ENCODE measurements at places on chromosomes 13 and 19. TPM values are rescaled to one million over a fixed set of nuclear protein-coding genes. Genes with fewer than 3 reads are reported as not detected.

DNA sequence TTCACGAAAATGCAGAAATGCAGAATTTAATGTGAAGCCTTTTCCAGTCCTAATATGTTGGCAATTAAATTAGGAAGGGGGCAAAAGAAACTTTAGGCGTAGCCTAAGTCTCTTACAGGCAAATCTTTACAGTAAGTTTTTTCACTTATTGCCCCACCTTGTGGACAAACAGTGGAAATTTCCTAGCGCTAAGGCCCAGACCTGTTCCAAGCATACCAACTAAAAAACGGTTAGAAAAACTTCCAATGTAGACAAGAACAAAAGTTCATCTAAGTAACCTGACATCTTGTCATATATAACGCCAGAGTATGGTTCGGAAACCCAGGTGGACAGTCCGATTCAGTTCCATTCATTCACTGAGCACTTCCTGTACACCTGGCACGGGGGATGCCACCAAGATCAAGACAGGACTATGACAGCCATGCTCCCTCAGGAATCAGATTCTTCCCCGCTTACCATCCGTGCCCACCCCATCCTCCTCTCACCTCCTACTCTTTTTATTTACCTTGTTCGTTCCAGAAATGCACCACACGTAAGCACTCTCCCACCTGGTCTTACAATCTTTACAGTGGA, 4.9 kb downstream of the ZAR1L start:
- peak; percentile 26 for DNase-seq

DNA sequence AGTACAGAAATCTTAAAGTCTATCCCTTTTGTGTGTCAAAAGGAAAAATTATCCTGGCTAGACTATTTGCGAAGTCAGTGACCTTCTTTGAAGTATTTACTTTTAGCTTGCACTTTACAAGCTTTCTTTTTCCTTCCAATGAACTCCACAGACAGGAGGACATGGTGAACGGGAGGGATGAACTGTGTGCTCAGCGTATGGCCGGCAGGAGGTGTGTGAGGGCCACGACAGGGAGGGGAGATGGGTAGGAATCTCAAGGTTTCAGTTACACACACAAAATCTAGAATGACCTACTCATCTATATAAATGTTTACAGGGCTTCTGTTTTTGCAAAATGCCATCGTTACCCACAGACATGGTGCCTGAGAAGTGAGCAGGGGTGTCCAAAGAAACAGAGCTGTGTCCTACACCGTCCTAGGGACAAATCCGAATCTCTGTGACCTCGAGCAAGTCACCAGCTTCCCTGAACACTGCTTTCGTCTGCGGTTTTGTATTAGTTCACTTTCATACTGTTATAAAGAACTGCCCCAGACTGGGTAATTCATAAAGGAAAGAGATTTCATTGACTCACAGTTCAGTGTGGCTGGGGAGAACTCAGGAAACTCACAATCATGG, 537.2 kb downstream of the LIG4 start:
- DNase-seq, result no peak

- DNase-seq, result no peak
Observed at GRCh38 chr13:84834201-84834600, 951.9 kb upstream of the SLITRK1 start.

GRCh38 chr19:1423436-1424191, 14.6 kb upstream of the RPS15 start:
- no peak for DNase-seq

Gene LYPD3
- 0.89 TPM for total RNA-seq

DNA sequence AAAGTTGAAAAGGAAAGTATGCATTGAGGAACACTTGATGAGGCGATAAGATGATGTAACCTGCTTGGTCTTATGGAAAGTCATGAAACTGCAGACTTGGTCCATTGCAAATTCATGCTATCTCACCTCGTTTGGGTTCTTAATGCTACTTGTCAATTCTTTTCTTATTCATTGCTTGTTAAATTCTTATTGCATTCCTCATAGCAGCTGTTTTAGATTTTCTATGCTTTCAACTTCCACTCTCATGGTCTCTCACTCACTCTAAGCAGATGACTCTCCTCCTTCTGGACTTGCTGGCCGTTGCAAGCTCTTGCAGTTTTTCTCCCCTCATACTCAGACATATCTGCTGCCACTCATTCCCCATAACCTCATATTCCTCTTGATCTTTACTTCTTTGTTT, 67.8 kb upstream of the CSNK1A1L start:
- no peak for DNase-seq

- no peak for DNase-seq
Observed at GRCh38 chr13:27022571-27023311, 148.9 kb downstream of the USP12 start.

Gene C2CD4C
- 6.7 TPM for total RNA-seq

GRCh38 chr13:23516190-23516589, 54.0 kb upstream of the TNFRSF19 start:
- DNase-seq, result no peak

DNA sequence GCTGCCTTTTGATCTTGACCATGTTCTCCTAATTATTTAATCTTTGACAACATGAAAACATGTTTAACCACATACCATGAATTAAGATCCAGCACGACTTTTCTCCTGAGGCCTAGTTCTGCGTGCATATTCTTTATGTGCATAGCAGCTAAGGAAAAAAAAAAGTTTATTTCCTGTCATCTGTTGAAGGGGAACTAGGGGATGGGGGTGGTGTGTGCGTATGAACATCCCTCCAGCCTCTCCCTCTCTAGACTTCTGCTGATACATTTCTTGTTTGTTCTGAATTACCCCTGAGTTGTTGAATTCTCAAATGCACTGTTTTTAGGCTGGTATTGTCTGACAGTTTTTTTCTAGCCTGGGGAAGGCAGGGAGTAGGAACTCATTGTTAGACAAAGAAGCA, 543.3 kb downstream of the FGF9 start:
- DNase-seq, result no peak

Gene RFPL4AL1
- not detected for total RNA-seq

Gene OR7C1
- total RNA-seq, result not detected

Gene IGFL3
- total RNA-seq, result not detected

- DNase-seq, result no peak
Observed at GRCh38 chr19:48445256-48445605, 552 bp upstream of the GRWD1 start.

Gene C19orf18
- total RNA-seq, result 1.5 TPM

DNA sequence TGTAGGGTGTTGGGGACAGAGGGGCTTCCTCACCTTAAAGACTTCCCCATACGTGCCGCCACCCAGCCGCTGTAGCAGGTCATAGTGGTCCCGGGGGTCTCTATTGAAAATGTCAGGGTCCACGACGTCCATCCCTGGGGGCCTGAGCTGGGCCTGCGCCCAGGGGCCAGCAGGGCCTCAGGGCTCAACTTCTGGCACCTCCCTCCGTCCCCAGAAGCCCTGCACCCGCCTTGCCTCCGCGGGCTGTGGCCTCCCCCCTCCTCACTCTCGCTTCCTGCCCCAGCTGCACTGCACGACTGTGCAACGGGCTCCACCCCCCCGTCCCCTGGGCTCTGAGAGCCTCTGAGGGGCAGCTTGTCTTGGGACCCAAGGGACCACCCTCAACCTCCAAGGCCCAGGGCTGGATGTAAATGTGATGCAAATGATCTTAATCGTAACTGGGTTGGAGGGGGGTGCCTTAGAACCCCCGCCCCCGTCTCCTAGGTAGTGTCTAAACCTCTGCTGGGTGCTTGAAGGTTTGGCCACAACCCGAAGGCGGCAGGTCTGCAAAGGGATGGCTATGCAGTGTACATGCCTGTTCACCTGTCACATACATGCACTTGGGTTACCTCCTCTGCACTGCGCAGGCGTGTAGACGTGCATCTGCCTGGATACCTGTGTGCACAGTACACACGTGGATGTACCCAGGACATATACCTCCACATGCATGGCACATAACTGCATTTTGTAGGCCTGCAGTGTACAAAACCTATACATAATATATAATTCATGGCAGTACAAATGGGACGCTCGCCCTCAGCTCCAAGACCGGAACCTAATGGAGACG, at the start of gene MAP4K1:
TSS of gene MAP4K1 (minus strand) at position 190 of the 826 bp plus-strand sequence. CDS start at position 132, 58 bp downstream.
- no peak for DNase-seq

All from neural crest cell (in vitro differentiated cells).